Inflammatory macrophage (primary cell): ENCODE measurements at places on chromosomes 3 and 15.

DNA sequence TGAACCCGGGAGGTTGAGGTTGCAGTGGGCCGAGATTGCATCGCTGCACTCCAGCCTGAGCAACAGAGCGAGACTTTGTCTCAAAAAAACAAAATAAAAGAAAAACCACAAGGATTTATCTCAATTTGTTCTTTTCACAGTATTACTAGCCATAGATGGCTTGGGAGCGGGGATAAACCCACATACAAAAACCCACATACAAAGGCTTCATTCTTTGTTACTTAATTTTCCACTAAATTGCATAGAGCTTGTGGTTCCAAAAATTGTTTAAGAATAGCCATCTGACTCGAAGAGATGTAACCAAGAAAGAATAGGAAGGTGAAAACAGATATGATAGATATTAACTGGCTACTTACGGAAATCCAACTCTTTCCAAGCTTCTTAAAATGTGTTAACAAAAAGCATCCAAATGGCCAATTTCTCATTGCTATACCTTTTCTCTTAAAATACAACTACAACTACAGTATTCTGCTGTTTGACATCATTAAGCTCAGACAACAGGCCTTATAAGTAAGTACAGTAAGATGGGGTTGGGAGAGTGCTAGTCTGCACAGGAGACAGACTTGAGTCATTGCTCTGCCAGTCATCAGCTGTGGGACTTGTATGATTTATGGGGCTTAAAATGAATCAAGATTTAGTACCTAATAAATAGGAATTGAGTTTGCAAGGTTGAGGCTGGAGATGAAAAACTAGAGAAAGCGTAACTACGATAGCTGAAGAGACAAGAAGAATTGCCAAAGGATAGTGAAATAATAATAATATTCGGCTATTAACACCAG lies 96.6 kb upstream of the PLXND1 start:
- no peak for DNase-seq

- no peak for DNase-seq
These were observed 375.8 kb upstream of the ARPP21 start for GRCh38 chr3:35263477-35263876.

DNA sequence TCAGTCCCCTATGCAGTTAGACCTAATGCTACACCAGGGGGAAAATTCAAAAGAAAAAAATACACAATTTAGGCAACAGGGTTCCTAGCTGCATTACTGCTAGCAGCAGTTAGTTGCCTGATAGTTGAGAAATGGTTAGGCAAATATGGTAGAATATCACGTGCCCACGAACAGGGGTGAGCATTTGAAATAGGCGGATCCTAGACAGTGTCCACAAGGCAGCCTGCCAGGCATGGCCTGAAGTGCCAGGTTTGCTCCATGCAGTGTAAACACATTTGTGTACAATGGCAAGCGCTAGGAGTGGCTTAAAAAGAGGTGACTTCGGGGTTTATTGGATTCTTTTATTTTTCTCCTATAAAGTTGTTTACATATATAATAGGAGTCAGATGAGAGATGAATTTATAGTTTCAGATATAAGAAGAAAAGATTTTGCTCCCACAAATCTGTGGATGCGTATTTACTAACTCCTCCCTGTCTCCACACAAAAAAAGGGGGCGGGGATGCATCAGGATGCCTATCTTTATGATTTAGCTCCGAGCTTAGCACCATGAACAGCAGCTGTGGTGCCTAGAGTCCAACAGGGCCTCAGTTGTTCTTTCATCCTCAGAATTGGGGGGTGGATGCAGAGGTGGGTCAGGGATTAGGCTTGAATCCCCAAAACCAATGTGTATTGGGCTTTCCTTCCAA lies 3.9 kb upstream of the TGM4 start:
- no peak for DNase-seq

GRCh38 chr15:73956743-73957135 lies 30.5 kb downstream of the LOXL1 start:
- DNase-seq = peak; percentile 31

- peak; percentile 39 for DNase-seq
These were observed 62.4 kb downstream of the MBNL1 start for GRCh38 chr3:152331018-152331541.

DNA sequence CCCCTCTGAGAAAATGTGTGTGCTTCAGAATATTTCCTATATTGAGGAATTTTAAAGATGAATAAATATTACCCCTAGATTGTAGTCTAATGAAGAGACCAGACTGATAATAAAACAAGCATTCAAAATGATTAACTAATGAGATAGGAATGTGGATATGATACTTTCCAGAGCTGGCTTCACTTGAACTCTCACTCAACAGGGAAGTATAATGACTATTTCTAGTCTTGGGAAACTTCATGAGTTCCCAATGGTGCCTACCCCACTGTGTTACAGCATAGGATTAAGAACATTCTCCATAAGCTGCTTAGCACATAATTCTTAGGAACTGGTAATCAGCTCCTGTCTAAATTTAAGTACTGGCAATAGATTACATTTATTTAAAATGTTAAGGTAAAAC lies 261.5 kb upstream of the ZNF385D start:
- DNase-seq = peak; percentile 7

GRCh38 chr3:77147836-77148578 lies 108.1 kb downstream of the ROBO2 start:
- DNase-seq = no peak

DNA sequence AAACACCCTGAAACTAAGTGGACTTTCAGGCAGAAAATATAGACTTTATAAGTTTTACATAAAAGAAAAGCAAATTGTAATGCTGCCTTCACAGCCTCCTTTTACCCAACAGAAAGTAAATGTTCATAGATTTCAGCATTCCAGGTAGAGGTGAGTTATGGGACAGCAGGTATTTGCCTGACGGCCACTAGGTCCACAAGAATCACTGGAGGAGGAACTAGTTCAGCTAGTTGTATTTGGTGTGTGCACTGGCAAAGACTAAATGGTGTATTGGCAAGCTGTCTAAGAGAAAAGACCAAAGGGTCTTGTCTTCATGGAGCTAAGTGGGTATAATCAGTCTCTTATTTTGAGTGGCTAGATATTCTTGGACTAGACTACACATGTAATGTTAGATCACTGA lies 34.2 kb downstream of the ZNF654 start:
- DNase-seq = no peak

- no peak for DNase-seq
These were observed 92.9 kb upstream of the PRTG start for GRCh38 chr15:55835866-55836265.

DNA sequence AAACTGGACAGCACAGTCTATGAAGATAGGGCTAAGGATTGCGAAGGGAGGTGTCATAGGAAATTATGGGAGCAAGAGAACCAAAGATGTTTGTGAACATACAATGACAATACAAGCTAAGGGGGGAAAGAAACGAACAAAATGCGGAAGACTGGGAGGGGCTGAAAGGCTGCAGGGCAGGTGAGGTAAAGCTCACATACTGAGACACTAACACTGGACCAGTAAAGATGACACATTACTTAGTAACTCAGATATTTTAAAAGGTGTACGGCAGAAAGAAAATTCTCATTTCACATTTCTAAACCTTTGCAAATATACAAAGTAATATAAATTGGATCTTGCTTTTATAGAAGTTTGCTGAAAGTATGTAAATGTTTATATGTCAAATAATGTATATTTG lies 10.1 kb downstream of the CLDND1 start:
- DNase-seq = no peak

DNA sequence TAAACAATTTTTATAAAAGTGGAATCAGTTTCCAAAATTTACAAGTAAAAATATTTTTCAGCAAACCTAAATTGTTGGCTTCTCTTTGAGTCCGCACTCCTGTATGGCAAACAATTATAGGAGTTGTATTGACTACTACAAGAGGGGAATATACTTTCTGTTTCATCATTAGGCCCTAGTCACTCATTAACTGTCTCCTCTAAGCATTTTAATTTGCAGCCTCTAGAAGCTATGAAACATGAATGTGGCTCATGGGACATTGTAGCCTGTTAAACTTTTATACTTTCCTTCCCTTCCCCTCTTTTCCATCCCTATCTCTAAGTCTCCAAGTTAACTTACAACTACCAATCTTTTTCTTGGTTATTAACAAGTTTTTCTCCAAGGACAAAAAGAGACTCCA lies 58.9 kb upstream of the CBLB start:
- DNase-seq = no peak

GRCh38 chr3:7813365-7813764 lies 688.3 kb upstream of the LMCD1 start:
- DNase-seq = no peak

DNA sequence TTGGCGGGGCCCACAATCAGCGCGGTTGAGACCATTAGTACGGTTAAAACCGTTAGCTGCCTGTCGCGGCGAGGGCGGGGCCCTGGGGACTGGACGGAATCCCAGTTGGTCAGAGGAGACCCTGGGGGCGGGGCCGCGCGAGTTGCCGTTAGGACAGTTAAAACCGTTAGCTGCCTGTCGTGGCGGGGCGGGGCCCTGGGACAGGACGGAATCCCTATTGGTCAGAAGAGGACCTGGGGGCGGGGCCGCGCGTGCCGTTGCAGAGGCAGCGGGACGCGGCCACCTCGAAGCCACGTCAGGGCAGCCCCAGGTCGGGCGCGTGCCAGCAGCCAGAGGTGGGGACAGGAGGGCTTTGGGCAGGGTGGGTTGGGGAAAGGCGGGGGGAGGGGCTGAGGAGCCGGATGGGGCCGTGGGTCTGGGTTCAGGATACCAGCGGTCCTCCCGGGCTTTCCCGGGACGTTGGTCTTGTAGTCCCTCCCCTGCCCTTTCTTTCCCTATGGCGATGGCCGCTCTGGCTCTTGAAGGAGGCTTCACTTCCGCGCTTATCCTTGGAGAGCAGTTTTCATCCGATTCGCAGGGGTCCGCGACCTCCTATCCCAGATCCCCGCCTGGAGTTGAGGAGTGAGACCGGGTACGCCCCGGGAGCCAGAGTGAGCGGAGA lies 28.0 kb downstream of the KLHDC8B start:
- no peak for DNase-seq

GRCh38 chr3:105385819-105386508 lies 19.3 kb downstream of the ALCAM start:
- DNase-seq = peak; percentile 74

DNA sequence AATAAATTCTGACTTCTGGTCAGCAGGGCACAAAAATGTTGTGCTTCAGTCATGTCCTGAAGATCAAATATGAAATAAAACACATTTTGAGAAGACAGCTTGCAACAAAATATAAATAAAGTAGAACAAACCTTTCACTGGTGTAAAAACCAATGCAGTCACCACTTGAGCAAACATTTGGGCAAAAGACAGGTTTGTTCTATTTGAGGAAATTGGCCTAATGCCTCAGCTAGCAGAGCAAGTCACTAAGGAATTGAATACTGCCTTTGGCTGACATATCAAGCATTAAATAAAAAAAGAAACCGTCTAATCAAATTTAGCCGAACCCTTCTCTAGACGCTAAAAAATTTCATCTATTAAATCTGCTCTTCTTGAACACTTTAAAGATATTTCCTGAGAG lies 475.4 kb upstream of the CNTN3 start:
- DNase-seq = no peak

DNA sequence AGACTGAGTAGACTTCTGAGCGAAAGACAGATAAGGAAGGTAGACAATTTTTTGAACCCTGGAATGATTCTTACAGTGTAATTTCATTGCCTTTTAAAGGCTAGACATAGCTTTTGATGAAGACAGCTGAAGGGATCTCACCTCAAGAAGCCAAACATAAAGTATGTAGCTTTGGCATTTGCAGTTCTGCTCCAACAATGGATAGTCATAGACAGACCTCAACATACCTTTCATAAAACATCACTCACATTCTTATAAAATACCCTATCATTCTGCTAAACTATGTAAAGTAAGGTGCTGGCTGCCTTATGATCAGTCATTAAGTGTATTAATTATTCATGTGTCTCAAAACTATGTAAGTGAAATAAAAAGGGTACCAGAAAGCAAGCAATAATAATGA lies 70.0 kb downstream of the UBE3A start:
- no peak for DNase-seq

GRCh38 chr3:72571052-72571451 lies 277.2 kb downstream of the SHQ1 start:
- no peak for DNase-seq

DNA sequence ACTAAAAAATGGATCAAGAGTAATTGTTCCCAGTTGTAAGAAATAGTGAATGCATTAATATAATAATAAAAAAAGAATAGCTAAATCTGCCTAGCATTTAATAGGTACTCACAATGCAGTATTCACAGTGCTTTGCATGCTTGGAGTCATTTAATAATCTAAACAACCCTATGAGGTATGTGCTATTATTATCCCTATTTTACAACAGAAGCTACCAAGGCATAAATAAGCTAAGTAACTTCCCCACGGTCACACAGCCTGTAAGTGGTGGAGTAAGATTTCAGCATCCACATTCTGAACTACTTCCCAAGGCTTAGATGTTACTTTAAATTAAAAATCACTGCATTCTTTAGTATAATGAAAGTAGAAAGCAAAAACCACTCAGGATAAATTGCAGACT lies 102.9 kb downstream of the PLCH1 start:
- no peak for DNase-seq

- DNase-seq = no peak
These were observed 888.2 kb downstream of the CADM2 start for GRCh38 chr3:85846940-85847339.

DNA sequence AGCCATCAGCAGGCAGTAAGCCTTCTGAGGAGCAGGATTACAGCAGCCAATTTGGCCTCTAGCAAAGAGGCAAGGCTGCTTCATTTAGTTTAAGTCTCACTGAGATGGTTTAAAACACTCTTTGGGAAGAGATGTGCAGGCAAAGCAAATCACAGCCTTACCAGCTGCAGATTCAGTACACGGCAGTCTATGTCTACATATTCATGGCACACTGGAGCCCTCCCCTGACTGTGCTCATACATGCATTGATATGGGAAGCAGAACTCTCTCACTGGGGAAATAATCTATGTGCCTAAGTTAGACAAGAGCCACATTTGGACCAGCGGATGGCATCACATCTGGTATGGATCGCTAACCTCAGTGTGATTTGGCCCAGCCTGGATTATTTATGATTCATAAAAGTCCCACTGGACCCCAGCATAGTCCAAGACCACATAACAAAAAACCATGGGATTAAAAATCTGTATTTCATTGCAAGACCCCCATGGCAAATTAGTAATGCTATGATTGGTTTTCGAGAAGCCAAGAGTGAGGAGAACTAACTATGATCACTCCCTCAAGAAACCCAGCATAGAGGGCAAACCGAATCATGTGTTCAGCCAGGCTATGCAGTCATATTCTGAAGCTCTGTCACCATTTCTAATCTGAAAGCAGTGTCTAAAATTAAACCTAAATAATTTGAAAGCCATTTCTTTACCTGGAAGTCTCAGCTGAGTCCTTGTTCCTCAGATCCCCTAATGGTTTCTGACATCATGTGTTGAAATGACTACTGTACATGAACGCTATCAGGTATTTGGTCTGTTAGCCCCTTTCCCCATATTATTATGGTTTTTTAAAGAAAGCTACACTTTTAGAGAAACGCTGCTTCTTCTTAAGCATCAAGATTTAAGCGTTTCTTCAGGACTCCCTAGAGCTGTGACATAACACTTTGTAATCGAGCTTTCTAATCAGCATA lies 1.2 kb downstream of the PRICKLE2 start:
- no peak for DNase-seq
